ENCODE measurements at places on chromosomes 2 and 18.

DNA sequence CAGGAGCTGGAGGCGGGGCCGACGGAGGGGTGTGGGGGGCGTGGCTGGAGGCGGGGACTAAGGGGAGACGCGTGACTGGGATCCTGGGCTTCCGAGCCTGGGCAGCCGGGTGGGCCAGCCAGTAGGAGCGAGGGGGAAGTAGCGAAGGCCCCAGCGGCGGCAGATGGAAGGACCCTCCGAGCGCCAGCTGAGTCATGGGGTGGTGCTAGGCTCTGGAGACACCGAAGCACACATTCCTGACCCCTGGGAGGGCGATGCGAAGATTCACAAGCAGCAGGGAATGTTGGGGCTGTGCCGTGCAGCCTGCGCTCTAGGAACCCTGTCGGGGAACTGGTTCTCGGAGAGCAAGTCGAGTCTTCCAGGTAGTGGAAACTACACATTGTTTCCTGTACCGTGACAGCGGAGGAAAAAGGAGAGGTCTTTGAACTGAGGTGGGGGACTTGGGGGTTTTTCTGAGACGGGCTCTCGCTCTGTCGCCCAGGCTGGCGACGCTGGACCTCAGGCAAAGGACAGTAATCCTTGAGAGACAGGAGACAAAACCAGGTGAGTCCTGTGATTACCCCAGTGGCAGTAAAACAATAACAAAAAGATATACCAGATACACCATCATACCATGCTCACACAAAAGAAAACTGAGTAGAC, 650 bp upstream of the AFG3L2 start:
- no peak for DNase-seq

DNA sequence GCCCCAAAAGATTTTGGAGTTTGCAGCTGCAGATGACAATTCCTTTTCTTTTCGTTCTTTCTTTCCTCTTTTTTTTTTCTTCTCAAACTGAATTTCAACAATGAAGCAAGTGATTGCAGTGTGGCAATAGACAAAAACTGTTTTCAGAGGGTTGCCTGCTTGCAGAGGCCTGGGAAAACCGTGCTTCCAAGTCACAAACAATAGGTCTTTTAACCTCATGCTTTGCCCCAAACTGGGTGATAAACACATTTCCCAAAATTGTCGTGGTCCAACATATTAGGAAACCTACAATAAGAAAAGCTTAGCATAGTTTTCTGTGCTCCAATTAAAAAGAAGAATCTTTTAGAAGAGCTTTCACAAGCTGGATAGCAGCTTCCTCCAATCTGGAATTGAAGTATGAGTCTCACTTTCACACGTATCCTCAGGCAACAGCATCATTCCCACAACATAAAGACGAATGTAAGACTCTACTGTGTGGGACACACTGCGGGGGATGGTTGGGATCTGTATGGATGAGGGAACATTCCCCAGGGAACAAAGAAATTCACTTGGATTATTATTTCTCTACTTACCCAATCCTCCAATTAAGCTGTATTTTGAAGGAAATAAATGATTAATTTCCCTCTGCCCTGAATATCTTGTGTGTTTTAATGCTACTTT, 656.1 kb downstream of the RNF144A start:
- DNase-seq, result no peak

GRCh38 chr2:233363744-233364235, 9.5 kb downstream of the DGKD start:
- no peak for DNase-seq

DNA sequence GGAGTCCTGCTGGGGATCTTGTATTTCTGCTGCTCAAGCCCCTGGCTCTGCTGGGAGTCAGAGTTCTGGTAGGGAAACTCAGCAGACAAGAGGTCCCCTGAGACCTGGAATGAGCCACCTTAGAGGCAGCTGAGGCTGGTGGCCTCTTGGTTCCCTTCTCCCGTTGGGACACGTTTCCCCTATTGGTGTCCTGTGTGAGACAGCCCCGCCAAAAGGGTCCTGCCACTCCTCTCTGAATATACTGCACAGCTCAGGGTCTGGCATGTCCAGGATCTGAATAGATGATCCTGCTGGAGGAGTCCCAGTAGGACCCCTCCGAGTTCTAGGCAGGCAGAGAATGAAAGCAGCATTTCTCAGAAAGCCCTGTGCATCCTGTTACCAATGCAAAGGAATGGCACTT, 2.0 kb upstream of the RALB start:
- no peak for DNase-seq

DNA sequence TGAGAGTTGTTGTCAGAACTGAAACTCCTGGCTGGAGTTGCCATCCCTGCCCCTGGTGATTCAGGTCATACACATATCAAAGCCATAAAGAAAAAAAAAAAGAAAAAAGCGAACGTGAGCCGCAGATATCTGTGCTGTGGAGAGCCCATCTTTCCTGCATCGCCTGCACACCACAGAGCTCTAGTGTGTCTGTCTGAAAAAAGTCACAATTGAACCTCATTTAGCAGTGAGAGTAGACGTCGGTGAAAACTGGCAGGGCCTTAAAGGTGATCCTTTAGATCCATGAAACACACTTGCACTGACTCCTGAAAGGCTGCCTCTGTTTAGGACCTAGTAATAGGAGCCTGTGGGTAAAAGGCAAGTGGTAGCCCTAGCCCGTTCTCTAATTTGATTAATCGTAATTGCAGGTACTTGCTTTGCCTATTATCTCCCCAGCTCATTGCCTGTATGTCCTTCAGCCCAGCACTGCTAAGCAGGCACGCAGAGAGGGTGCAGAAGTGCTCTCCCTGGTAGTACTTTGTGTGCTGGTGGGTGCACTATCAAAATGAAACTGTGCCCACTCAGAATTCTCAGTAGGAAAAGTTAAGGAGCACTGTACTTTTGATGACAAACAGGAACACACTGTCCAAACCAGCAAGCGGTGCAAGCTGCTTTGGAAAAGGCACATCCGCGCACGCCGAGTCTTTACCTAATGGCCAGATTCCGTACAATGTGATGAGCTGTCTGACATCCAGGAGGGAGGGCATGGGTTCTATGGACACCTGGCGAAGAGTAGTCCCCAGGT, 103.5 kb upstream of the ASB18 start:
- DNase-seq, result no peak

- DNase-seq, result no peak
These were observed 347.6 kb upstream of the SMIM21 start for GRCh38 chr18:75775121-75775520.

DNA sequence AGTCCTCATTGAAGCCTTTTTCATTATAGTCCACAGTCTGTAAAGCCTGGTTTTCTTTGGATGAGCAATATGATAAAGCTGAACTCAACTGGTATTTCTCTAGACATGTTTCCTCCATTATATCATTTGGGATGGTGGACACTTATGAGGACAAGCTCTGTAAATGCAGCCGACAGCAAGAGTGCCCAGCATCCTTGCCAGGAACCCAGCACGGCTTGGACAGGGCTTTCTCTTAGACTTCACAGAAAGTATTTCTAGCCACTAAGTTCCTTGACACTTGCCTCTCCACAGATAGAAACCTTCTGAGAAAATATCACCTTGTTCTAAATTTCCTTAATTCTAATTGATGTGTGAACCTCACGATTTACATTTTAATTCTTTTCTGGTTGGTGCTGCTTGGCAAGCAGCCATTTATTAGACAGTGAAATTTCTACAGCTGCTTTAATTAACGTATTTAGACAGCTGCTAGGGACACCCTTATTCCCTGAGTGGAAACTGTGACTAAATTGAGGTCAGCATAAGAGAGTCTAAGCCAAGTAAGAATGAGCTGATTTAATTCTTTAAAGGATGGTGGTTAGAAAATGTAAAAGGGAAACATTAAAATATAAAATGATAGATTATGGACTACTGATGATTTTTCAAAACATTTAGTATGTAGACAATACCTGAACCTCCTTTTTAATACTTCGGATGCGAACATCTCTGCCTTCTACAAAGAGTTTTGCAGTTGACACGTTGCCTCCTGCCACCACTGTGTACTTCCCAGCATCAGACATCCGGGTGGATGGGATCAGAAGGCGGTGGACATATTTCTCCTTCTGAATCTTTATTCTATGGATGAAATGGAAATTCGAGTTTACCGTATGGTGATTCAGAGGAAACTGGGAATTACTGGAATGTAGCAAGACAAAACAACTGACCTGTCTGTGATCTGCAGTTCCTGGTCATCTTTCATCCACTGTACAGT, 39.8 kb downstream of the TTN start:
- no peak for DNase-seq

GRCh38 chr2:167240671-167241070, 352.4 kb downstream of the XIRP2 start:
- no peak for DNase-seq

GRCh38 chr2:46885376-46885775, 30.2 kb downstream of the MCFD2 start:
- no peak for DNase-seq
